Immature natural killer cell (primary cell): ENCODE measurements at places on chromosomes 1 and 21. TPM values are rescaled to one million over a fixed set of nuclear protein-coding genes. Genes with fewer than 3 reads are reported as not detected.

The UBE2U gene
- not detected for polyA plus RNA-seq

DNA sequence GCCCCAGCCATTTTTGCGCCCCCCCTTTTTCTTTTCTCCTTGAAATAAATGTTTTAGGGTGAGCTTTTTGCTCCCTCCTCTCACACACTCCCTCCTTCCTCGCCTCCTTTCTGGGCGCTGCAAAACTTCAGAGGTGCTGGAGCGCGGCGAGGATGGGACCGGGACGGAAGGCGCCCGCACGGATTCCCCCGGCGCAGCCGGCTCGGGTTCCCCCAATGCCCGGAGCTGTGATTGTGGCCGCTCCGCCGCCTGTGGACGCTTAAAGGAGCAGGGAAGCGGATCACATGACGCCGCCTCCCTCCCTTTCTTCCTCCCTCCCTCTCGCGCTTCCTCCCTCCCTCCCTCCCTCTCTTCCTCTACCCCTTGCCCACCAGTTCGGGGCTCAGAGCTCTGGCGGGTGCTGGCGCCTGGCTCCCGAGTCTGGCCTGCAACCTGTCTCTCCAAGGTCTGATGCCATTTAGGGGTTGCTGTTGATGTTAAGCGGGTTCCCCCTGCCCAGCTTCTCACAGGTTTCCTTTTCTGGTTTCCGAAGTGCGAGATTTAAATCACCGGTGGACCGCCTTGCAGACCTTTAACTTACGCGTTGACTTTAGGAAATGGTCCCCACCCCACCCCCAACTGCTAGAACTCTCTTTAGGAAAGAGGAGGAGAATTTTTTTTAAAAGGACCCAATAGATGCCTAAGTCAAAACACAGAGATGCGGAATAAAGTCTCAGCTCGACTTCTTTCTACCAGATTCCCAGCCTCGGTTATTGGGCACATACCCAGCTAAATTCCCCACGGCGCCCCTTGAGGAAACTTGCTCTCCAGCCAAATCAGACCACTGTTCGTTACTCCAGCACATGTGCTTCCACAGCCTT lies at the start of gene WLS:
WLS (minus strand) TSS at position 235 of the 860 bp plus-strand sequence; CDS start at position 11, 224 bp downstream.
- no peak for DNase-seq

- no peak for DNase-seq
Measured at GRCh38 chr1:33043267-33044092, 6.8 kb upstream of the AK2 start.

- no peak for DNase-seq
Measured at GRCh38 chr1:104987210-104987609, 1237.5 kb downstream of the AMY1C start.

DNA sequence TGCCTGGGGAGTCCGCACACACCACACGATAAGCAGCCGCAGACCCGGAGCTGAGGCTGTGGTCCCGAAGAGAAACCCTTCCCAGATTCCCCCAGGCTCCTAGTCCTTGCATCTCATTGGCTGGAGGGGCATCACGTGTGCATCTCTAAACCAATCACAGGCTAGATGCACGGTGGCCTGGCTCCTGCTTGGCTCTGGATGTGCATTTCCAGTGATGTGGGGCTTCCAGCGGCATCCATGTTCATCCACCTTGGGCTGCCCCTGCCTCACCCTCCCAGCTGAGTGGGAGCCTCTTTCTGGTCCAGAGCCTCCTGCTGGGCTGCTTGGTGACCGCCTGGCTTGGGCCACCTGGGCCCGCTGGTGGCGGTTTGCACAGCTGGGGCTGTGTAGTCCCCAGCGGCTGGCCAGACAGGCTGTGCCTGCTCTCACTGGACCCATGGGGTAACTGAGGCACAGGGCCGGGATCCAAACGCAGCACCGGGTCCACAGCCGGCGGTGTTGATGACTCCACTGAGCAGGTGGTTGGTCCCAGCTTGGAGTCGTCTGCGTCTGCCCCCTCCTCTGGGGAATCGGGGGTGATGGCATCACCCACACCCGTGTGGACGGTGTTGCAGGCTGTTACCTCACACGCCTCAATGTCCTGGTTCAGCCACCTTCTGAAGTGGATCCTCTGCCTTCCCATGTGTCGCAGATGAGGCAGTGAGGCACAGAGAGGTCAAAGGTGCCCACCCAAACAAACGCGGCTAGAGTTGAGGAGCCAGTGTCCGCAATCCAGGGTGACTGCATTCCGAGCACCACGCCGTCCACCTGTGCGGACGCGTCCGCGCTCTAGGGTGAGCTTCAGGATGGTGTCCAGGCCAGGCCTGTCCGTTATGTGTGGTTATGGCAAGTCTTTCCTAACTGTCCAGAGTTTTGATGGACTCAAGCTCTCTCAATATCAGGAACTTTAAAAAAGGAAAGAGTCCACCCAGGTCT lies 41.3 kb downstream of the COL6A1 start:
- no peak for DNase-seq

GRCh38 chr1:181630398-181630797 lies 147.1 kb downstream of the CACNA1E start:
- DNase-seq: no peak

- DNase-seq: no peak
Measured at GRCh38 chr1:14876747-14877146, 276.8 kb upstream of the TMEM51 start.

DNA sequence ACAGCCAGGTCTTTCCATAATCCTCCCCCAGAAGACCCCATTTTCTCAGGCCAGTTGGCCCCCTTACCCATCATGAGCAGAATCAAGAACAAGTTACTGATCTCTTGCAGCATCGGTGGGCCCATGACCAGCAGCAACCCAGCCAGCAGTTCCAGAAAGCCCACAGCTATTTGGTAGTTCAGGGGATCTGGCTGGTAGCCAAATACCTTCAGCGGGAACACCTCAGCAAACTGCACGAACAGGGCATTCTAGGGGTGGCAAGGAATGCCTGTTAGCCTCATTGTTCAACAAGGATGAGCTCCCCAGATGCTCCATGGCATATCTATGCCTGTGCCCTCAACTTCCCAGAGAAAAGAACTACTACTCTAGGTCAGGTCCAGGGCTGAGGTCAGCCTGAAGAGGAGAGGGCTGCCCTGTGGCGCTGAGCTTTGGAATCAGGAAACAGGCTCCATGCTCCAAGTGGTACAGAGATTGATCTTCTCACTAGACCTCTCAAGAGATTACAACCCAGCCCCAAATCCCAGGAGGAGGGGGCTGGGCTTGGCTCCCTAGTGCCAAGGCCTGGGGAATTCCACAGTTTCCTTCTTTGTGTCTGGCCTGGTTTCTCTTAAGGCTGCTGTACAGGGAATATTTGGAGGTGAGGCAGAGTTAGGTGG lies 1.3 kb downstream of the TMEM35B start:
- DNase-seq: no peak

The KIF17 gene
- not detected for polyA plus RNA-seq

DNA sequence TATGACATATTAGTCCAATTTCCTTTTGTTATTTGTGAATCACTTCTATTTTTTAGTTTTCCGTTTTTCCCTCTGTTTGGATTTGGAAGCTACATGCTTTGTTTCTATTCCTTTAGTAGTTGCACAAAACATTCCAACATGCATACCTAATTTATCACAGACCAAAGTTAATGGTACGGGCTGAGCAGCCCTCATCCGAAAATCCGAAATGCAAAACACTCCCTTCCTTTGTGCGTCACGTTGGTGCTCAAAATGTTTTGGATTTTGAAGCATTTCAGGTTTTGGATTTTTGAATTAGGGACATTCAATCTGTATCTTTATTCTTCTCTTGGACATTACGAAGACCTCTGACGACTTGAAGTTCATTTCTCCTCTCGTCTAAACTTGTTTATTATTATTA lies 124.8 kb downstream of the PCNX2 start:
- no peak for DNase-seq

- no peak for DNase-seq
Measured at GRCh38 chr21:46110499-46111192, 12.7 kb downstream of the COL6A2 start.

DNA sequence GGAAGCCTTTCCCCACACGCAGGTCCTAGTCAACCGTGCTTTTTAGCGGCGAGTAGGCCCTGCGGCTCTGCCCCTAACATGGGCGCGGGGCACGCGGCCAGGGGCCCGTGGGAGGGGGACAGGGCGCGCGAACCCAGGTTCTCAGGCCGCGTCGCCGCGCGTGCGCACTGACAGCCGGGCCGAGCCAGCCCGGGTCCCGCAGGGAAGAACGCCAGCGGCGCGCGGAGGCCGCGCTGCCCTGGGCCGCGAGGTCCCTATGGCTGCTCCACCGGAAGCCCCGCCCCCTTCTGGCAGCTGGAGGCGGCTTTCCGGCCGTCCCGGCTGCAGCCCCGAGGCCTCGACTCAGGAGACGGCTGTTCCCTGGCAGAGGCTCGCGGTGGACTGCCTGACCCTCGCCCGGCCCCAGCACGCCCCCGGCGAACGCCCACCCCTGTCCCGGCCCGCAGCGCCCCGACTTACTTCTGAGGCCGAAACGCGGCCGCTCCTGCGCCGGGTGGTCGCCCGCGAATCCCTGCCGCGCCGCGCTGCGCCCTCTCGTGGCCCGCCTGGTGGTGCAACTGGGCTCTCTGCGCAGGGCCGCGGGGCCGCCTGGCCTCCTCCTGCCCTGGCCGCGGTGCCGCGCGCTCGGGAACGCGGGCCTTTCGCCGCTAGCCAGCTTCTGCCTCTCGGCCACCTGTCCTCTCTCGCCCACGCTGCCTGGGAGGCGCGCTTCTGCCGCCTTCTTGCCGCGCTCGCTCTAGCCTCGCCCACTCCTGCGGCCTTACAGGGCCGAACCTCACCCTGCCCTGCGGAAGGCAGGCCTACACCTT lies 16.6 kb upstream of the RIPPLY3 start:
- peak; percentile 95 for DNase-seq

- peak; percentile 32 for DNase-seq
Measured at GRCh38 chr21:45136927-45137611, 62.7 kb downstream of the ADARB1 start.

- DNase-seq: no peak
Measured at GRCh38 chr1:17544776-17545350, 5.4 kb downstream of the ARHGEF10L start.

The CD5L gene
- polyA plus RNA-seq: not detected

DNA sequence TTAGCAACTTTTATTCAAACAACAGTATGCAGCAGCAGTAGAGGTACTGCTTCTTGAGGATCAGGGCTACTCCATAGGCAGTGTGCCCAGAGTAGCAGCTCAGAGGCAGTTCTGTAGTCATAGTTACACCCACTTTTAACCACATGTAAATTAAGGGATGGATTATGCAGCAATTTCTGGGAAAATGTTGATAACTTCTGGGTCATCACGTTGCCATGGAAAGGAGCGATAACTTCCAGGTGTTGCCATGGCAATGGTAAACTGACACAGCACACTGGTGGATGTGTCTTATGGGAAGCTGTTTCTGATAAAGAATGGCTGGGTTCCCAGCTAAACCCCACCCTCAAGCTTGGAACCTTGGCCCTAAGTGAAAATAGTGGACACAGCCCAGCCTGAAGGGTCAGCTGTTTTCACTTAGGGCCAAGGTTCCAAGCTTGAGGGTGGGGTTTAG lies 29.0 kb upstream of the PLA2G2A start:
- DNase-seq: no peak

DNA sequence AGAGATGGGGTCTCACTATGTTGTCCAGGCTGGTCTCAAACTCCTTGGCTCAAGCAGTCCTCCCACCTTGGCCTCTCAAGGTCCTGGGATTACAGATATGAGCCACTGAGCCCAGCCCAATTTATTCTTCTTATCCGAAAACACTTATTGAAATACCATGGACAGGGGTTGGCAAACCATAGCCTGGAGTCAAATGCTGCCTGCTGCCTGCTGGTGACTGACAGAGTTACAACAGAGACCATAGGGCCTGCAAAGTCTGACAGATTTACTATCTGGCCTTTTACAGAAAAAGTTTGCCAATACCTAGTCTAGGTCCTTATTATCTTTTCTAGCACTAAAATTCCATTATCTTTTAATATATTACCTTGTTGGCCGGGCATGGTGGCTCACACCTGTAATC lies 87.1 kb upstream of the ZNF281 start:
- DNase-seq: no peak

- peak; percentile 80 for DNase-seq
Measured at GRCh38 chr1:145690587-145691558, 16.3 kb downstream of the PDZK1 start.

DNA sequence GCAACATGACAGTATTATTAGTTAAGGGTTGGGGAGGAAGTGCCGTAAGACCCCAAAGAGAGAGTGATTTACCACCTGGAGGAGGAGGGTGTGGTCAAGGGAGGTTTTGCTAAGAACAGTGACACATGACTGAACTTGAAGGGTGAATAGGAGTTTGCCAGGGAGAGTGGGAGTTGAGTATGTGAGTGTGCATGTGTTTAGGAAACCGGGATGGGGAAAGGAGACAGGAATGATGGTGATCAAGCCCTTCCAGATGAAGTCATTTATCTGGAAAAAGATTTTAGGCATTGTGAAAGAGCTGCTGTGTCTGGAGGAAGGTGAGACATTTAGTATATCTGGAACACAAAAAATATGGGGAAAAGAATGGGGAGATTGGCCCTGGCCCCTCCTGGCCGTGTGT lies 28.1 kb upstream of the IL10 start:
- no peak for DNase-seq
